Fibroblast of skin of right biceps (primary cell): ENCODE measurements at places on chromosomes 1 and 21.

DNA sequence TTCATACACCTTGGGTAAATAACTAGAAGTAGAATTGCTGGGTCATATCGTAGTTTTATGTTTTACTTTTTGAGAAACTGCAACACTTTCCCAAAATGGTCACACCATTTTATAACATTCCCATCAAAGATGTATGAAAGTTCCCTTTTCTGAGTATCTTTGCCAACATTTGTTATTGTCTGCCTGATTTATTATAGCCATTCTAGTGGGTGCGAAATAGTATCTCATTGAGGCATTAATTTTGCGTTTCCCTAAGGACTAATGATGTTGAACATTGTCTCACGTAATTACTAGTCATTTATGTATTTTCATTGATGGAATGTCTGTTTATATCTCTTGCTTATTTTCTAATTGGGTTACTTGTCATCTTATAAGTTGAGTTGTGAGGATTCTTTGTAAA, 3.4 kb downstream of the PRKAA2 start:
- DNase-seq = no peak

- no peak for DNase-seq
Measured at GRCh38 chr1:151197863-151198253, 494 bp upstream of the PIP5K1A start.

GRCh38 chr1:229392936-229393335, 41.0 kb downstream of the ACTA1 start:
- no peak for DNase-seq

DNA sequence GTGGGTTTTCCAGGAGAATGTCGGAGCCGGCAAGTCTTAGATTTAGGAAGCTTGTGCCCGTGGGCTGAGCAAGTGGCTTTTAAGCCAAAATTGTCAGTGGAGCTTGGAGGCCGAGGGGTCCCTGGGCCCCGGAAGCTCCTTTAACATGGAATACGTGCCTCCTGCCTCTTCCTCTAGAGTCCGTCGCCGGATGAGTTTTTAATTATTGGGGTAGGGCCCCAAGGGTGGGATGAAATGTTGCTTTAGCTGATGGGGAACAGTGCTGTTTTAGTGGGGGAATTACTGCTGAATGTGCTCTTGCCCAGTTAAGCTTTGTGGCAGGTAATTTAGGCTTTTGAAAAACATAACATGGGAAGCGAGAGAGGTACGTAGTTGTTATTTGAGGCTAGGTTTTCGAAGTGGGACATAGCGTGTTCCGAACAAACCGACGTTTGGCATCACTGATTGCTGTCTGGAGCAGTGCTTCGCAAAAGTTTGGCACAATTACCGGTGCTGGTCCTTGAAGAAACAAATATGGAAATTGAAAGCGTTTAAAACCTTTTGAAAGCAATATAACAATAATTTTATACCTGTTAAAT, 786 bp downstream of the RPL5 start:
- no peak for DNase-seq

DNA sequence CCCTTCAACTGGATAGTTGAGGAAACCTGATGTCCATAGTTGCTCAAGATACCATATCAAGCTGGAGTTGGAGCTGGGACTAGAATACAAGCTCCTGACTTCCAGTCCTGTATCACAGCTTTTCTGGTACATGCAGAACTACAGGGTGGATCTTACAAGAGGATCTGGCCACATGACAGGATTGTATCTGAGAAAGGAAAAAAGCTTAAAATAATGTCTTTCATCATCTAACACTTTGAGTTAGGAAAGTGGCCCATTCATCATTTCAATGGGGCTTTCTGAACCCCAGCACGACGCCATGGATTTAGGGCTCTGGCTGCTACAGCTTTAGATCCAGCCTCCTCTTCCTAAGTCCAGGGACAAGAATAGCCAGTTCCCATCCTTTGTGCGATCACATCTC, 46.9 kb downstream of the RASSF5 start:
- DNase-seq = no peak

DNA sequence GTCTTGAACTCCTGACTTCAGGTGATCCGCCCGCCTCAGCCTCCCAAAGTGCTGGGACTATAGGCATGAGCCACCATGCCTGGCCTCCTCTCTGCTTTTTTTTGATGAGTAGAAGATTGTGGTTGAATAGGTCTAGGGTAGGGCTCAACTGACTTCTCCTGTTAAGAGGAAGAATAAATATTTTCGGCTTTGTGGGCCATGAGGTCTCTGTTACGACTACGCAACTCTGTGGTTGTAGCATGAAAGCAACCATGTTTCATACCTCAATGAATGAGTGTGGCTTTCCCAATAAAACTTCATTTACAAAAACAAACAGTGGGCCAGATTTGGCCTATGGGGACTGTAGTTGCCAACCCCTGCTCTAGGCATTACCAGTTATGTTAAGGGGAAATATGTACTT, 67.8 kb downstream of the NID1 start:
- no peak for DNase-seq

- no peak for DNase-seq
Measured at GRCh38 chr1:68197461-68197860, 34.9 kb downstream of the WLS start.

DNA sequence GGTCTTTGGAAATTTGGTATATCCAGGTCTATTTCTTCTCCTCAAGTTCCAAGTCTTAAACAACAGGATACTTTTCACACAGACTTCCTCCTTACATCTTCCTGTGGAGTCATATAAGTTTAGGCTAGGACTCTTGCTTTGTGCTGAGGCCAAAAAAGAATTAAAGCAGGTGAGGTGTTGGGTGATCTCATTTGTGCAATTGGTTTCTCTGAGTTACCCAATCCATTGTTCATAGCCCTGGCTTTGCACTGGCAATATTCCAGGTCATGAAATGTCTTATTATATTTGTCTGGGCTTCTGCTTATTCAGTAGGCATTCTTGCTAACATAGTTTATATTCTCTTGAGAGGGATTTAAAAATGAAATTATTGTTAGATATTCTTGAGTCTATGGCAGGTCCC, 14.1 kb upstream of the KIAA0040 start:
- no peak for DNase-seq

GRCh38 chr1:39896909-39897685, 4.6 kb downstream of the MYCL start:
- peak; percentile 71 for DNase-seq

- DNase-seq = peak; percentile 97
Measured at GRCh38 chr1:198776602-198777029, 137.8 kb downstream of the PTPRC start.

GRCh38 chr21:24759348-24760075, 847.8 kb downstream of the MRPL39 start:
- DNase-seq = no peak

GRCh38 chr1:226983992-226984364, 43.9 kb downstream of the COQ8A start:
- no peak for DNase-seq

DNA sequence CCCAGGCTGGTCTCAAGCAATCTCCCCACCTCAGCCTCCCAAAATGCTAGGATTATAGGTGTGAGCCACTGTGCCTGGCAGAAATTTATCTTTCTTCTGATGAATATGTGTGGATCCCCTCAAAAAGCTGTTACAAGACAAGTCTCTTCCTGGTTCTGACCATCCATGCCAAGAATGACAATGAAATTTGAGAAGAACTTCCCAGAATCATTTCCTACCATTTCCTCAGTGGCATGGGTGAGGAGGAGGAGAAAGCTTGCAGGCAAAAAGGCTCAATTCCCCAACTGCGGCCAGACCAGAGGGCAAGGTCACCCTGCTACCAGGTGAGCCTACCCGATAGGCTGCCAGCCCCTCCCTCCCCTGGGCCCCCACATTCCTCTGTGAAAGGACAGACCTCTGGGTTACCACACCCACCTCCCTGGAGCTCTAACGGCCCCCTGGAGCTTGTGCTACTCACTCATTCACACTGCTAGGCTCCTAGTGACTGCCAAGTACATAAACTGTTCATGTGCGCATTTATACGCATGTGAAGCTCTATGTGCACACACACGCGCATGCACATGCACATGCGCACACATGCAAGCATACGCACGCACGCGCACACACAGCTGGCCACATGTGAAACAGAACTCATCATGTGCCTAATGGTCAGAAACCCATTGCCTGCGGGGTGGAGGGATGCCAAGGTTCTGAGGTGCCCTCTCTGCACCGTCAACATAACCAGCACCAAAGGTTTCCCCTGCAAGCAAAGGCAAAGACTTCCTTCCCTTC, 17.0 kb downstream of the MRAP start:
- no peak for DNase-seq

DNA sequence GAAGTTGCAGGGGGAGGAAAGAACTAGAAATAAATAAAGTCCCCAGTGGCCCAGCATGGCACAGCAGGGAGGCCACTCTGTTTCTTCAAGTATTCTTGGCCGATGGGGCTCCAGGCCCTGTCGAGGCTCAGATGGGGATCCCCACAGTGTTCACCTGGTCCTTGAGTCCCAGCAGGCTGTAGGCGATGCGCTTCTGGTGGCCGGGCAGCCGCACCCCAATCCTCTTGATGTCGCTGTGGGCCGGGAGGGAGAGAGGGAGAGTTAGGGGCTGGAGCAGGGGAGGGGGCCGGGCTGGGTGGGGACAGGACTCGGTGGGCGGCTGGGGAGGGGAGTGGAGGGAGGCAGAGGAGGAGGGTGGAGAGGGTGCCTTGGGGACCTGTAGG, 30.8 kb downstream of the EPHA2 start:
- no peak for DNase-seq

- DNase-seq = no peak
Measured at GRCh38 chr1:203122159-203122558, 5.4 kb upstream of the ADORA1 start.

GRCh38 chr1:167708940-167709389, 12.8 kb upstream of the MPZL1 start:
- peak; percentile 68 for DNase-seq

DNA sequence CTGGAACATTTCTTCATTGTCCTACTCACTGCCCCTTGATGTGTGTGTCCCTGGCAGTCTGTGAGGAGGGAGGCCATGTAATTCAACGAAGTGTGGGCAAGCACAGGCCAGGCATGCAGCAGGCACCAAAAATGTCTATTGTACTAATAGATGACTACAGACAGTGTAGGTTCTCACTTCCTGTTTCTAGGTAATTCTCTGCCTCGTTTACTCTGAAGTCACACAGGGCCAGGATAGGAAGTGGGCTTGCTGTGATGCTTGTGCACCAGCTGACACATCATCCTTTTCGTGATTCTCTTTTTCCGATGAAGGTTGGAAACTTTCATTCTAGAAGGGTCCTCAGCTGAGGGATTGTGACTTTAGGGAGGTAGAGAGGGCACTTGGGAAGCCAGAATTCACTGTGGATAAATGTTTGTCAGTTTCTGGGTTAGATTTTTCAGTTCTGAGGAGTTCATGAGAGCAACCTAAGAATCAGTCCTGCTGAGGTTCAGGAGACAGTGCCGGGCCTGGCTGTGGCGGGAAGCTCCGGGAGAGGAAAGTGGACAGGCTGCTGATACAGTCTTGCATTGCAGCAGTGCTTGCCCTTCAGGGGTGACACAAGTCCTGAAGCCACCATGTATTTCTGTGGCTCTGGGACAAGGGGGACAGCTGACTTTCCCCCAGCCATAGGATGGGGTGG, 4.3 kb upstream of the CSF1 start:
- DNase-seq = no peak

GRCh38 chr1:18711536-18712251, 81.0 kb downstream of the PAX7 start:
- DNase-seq = no peak

DNA sequence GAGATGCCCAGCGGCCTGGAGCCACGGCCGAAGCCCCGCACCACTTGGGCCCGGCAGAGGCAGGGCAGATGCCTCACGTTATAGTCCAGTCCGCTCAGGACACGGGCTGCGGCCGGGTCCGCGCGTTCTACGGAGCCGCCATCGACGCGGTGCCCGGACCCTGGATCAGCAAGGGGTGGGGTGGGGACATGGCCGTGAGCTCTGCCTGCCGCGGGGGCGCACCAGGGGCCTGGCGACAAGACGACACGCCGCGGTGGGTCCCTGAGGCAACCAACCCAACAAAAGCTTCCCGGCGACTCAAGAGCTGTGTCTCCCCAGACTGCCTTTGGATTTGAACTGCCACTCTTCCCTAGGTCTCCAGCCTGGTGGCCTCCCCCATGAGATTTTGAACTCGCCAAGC, 211.4 kb upstream of the GREM2 start:
- DNase-seq = no peak

- DNase-seq = peak; percentile 28
Measured at GRCh38 chr21:17818186-17819113, 706 bp downstream of the C21orf91 start.

DNA sequence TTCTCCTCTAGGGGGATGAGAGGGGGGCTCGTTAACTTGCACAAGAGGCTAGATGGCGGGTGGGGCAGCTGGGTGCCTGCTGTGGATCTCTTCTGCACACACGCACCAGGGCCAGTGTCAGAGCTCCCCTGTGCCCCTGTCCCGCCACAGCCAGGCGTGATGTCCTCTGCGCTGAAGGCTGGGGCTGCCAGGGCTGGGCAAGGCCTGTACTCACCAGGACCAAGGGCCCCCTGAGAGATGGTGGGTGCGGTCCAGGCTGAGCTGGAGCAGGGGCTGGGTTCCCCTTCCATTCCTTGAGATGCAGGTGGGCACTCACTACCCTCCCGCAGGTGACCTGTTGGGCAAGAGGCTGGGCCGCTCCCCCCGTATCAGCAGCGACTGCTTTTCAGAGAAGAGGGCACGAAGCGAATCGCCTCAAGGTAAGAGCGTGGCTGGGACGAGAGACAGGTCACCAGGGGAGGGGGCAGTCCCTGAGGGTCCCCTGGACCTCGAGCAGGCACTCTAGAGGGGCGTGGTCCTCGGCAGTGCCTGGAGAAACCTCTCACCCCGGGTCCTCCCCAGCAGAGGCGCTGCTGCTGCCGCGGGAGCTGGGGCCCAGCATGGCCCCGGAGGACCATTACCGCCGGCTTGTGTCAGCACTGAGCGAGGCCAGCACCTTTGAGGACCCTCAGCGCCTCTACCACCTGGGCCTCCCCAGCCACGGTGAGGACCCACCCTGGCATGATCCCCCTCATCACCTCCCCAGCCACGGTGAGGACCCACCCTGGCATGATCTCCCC, 15.2 kb downstream of the SAMD11 start:
- no peak for DNase-seq

GRCh38 chr1:172708452-172708851, 49.5 kb downstream of the FASLG start:
- no peak for DNase-seq

DNA sequence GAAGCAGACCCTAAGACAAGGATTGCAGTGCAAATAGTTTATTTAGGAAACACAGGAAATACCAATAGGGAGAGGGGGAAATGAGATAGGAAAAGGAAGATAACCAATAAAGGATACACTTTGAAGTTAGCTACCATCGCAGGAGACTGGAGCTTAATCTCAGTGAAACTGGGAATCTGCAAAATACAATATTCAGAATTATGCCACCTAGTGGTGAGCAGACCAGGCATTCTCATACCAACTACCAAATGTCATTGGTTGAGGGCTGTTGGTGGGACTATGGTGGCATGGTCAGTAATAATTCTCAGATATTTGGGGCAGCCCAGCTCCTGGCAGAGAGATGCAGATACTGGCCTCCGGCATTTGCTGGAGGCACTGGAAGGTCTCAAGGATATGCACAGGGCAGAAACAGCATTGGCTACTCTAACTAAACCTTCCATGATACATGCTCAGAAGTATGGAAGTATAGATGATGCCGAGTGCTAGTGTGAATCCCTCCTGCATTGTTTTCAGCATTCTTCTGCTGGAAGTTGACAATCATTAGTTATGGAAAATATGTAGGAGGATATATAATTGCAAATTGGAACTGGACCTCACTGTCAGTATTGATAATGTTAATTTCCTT, 11.8 kb upstream of the ZFP69B start:
- no peak for DNase-seq
